Body of pancreas (tissue), 4 donors: ENCODE measurements at places on chromosomes 16 and 17. TPM values are rescaled to one million over a fixed set of nuclear protein-coding genes. Genes with fewer than 3 reads are reported as not detected.

GRCh38 chr16:50889276-50889675 lies 147.4 kb downstream of the CYLD start:
- DNase-seq, result no peak

- DNase-seq, result no peak
Measured at GRCh38 chr17:81916234-81917001, 1.6 kb downstream of the SIRT7 start.

GRCh38 chr16:62711797-62712196 lies 675.6 kb upstream of the CDH8 start:
- no peak for DNase-seq

The CCDC78 gene
- total RNA-seq, result not detected

DNA sequence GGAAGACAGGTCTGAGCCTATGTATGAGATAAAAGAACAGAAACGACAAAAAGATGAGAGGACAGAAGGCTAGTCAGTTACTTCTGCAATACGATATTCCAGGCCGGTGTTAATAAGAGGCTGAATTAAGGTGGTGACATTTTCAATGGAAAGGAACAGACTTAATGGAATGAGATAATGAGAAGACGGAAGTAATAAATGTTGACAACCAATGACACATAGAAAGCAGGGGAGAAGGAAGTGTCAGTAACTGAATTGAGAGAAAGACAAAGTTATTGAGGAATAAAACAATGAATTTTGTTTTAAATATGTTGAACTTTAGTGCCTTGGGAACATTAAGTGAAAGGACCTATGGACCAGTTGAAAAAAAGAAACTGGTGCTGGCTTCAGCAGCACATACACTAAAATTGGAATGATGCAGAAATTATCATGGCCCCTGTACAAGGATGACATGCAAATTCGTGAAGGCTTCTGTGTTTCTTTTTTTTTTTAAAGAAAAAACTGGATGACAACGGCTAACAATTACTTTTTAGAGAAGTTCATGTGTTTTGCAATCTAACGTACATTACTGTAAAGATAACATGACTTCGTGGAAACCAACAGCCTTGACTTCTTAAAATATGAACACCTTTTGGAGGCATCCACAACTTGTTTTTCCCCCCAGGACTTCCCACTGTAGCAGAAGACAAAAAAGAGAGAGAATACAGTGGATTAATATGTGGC lies 18.5 kb upstream of the CPD start:
- DNase-seq, result no peak

The BCL6B gene
- 1.6 TPM for total RNA-seq

DNA sequence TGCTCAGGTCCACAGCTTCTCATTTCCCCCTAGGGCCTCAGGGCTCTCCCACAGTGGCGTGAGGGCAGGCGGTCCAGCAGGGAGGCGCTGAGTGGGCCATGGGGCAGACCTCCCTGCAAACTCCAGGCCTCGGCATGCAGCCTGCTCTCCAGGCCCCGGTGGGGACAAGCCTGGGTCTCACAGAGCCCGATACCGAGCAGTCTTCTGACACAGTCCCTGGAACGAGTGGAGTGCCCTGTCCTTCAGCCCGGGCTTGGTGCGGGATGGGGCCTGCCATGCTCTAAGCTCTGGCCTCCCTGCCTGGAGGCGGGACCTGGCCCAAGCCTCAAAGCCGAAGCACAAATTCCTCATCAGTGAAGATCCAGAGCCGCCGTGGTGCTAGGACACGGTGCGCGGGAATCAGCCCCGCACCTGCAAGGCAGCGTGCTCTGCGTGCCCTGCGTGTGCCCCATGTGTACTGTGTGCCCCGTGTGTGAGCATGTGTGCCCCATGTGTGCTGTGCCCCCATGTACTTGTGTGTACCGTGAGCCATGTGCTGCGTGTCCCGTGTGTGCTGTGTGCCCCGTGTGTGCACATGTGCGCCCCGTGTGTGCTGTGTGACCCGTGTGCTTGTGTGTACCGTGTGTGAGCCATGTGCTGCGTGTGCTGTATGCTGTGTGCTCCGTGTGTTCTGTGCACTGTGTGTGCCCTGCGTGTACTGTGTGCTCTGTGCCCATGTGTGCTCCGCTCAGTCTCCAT lies 56.1 kb downstream of the ENGASE start:
- no peak for DNase-seq

DNA sequence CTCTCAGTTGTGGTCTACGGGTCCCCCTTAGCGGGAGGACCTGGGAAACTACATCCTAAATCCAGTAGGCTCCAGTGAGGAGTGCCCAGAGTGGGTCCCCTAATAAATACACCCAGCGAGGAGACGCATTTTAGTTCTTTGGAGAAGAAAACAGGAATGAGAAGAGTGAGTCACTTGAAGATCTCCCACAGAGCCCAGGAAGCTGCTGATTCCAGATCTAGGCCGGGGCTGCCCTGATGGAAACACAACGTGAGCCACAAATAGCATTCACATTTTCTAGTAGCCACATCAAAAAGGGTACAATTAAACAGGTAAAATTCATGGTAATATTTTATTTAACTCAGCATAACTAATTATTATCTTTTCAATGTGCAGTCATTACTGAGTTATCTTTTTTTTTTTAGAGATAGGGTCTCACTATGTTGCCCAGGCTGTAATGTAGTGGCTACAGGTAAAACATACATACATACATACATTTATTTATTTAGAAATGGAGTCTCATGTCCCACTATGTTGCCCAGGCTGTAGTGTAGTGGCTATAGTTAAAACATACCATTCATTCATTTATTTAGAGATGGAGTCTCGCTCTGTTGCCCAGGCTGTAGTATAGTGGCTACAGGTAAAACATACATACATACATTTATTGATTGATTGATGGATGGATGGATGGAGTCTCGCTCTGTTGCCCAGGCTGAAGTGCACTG lies 21.5 kb downstream of the FBXO31 start:
- no peak for DNase-seq

DNA sequence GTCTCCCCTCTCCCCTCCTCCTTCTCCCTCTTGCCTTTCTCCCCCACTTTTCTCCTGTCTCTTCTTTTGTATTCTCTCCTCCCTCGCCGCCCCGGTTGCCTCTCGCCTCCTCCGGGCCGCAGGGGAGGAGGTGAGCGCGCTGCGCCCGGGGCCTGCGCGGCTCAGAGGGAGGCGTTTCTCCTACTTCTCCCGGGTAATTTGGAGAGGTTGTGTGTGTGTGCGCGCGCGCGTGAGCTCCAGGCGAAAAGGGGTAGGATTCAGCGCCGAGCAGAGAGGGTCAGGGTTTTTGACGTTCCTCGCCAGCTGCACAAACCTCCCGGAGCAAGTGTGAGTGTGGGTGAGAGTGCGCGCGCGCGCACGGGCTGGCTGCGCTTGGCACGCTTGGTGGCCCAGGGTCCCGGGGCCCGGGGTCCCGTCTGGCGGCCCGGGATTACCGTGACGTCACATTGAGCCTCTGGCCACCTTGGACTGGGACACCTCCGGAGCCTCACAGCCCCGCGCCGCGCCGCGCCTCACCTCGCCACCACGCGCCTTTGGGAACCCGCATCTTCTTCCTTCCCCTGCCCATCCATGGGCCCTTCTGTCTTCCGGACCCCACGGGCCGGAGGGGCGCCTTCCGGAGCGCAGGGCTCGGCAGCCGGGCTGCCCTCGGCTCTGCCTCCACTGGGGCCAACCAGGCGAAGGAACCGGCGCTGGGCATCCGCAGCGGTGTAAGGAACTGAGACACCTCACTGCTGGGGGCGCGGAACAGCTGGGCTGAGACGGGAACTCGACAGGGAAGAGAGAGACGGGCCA lies 479 bp downstream of the IRX6 start:
- no peak for DNase-seq
